Activated naive CD4-positive, alpha-beta T cell treated with anti-CD3 and anti-CD28 coated beads, Interleukin-2, amount 10 ng/mL, durations not matched to agents 5 hours and 36 hours (primary cell): ENCODE measurements at places on chromosomes 6 and 20. TPM values are rescaled to one million over a fixed set of nuclear protein-coding genes. Genes with fewer than 3 reads are reported as not detected.

Gene IL17A
- not detected for total RNA-seq

Gene TFAP2D
- total RNA-seq: not detected

Gene TBXT
- total RNA-seq: not detected

Gene CFB
- not detected for total RNA-seq

Gene MAP1LC3A
- total RNA-seq: 2.3 TPM

Gene TRIM15
- not detected for total RNA-seq

Gene MYO6
- 1.4 TPM for total RNA-seq

Gene GSTA1
- total RNA-seq: not detected

Gene RAET1E
- total RNA-seq: not detected

Gene PXMP4
- 16.4 TPM for total RNA-seq

Gene CCN2
- not detected for total RNA-seq

Gene TNF
- 53.4 TPM for total RNA-seq

Gene ERVFRD-1
- not detected for total RNA-seq

Gene HCRTR2
- total RNA-seq: not detected
